ENCODE measurements at places on chromosomes 2 and 18. TPM values are rescaled to one million over a fixed set of nuclear protein-coding genes. Genes with fewer than 3 reads are reported as not detected.
A peak's percentile ranks its signal among the peaks of the same experiment; 100 is the strongest.

The CREG2 gene
- 4.1 TPM for polyA plus RNA-seq

The CCDC121 gene
- polyA plus RNA-seq = 6.1 TPM

The TDRD15 gene
- polyA plus RNA-seq = not detected

The COLEC11 gene
- polyA plus RNA-seq = 5.1 TPM

The PTMA gene
- 774 TPM for polyA plus RNA-seq

GRCh38 chr2:239077260-239077659 lies 229.4 kb downstream of the TWIST2 start:
- DNase-seq = no peak

The EFHD1 gene
- polyA plus RNA-seq = 12.4 TPM

- DNase-seq = no peak
Observed at GRCh38 chr2:53058526-53058925, 709.1 kb upstream of the CHAC2 start.

DNA sequence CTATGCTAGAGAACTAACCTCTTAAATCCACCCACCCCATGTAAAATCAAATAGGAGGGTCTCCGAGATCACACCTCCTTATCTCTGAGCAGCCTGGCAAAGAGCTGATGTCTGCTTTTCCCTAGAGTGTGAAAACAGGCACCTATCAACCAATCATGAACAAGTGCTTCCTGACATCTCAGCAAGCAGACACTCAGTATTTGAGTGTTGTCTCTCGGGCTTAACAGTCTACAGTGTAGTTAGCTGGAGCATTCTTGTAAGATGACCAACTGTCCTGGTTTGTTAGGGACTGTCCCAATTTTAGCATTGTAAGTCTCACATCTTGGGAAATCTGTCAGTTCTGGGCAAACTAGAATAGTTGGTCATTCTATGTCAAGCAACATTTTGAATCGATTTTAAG lies 26.4 kb downstream of the MARCHF4 start:
- no peak for DNase-seq

The C2orf66 gene
- 0.18 TPM for polyA plus RNA-seq

DNA sequence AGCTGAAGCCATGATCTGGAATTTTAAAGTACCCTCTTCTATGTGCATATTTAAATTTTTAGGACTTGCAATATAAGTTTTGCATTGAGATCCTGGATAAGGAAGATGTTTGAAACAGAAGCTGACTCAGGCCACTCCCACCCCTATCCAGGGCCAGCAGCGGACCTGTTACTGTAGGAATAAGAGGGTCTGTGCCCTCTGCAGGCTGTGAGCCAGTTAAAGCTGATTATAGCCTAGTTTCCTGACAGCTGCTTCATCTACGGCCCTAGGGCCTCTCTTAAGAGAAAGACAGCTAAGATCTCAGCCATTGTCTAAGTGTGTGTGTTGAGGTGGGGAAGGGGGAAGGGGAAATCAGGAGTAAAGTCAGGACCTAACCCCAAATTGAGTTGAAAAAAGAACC lies 234.0 kb downstream of the HAUS1 start:
- peak; percentile 68 for DNase-seq

The L3MBTL4 gene
- polyA plus RNA-seq = 9.3 TPM

DNA sequence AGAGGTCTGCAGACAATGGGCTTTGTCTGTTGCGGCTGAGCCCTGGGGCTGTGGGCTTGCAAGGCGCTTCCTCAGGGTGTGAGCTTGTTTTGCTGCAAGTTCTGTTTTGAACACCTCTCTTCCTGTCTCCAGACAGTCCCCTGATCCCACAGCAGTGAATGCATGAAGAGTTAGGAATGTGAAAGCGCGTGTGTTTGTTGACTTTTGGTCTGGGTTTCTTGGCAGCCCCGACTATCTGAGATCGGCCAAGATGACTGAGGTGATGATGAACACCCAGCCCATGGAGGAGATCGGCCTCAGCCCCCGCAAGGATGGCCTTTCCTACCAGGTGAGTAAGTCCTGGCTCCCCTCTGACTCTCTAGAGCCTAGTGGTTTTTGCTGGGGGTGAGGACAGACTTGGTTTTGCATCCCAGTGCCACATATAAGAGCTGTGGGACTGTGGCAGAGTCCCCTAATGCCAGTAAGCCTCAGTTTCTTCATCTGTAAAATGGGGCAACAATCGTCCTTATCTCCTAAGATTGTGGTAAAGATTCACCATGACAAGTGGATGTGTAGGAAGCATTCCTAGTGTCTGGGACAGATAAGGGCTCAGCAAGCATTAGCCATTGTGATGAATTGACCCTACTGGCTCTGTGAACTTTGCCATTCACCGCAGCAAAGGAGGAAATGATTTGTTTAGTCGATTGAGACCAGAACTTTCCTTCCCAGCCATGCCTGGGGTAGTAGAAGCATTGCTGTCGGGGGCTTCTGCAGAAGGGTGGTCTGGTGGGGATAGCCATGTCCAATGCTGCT lies 3.0 kb downstream of the LBH start:
- no peak for DNase-seq

DNA sequence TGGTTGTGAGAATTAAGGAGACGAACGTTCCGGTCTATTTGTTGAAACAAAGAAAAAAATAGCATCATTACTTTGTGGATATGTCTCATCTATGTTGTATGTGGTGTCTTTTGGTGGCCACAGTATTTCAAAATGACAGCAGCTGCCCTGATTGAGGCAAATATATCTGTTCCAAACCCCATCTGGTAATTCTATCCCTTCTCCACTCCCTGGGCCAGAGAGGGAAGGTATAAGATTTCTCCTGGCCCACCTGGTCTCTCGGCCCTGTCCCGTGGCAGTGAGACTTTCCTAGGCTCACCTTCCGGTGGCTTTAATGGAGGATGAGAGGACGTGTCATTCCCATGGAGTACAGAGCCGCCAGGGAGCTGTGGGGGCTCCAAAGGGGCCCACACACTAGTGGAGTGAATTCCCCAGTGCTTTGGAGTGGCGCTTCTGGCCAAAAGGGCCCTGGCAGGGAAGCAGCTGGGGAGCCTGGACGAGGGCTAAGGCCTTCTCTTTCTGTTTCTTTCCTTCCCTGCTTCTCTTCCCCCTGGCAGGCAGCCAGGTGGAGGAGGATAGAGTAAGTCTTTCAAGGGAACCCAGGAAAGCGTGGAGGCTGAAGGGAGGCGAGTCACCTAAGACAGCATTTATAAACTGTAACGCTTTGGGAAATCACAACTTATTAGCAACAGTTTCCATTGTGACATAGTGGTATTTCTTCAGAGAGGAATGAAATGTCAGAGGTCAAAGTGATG lies 5.6 kb downstream of the FOSL2 start:
- no peak for DNase-seq

DNA sequence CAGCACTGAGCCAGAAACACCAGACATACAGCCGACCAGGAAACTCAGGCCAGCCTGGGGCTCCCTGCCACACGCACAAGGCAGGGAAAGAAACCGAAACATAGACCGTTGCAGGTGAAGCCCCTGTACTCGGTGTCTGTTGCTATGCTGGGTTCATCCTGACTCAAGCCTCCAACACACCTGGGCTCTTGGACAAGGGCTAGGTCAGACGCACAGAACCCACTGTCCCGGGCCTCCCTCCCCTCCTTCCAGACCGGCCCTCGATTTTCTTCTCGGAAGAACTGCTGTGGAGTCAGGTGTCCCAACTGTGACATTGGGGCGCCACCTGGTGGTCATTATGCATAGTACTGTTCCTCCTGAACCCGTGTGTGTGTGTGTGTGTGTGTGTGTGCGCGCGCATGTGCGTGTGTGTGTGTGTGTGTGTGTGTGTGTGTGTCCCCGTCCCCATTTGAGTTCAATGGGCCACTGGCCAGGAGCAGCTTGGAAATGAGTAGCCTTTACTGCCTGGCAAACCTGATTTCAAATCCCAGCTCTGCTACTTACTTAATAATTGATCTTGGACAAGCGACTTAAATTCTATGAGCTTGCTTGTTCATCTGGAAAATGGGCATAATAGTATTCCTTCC lies 55.4 kb upstream of the GLI2 start:
- DNase-seq = peak; percentile 90

The RAB17 gene
- polyA plus RNA-seq = 3.1 TPM

GRCh38 chr2:109270505-109271312 lies 141.7 kb downstream of the SH3RF3 start:
- peak; percentile 33 for DNase-seq

- DNase-seq = peak; percentile 95
Observed at GRCh38 chr2:174835797-174836255, 71.6 kb upstream of the CHRNA1 start.

- DNase-seq = no peak
Observed at GRCh38 chr2:100620481-100620880, 57.7 kb downstream of the PDCL3 start.

The CHRNA1 gene
- 0.31 TPM for polyA plus RNA-seq

DNA sequence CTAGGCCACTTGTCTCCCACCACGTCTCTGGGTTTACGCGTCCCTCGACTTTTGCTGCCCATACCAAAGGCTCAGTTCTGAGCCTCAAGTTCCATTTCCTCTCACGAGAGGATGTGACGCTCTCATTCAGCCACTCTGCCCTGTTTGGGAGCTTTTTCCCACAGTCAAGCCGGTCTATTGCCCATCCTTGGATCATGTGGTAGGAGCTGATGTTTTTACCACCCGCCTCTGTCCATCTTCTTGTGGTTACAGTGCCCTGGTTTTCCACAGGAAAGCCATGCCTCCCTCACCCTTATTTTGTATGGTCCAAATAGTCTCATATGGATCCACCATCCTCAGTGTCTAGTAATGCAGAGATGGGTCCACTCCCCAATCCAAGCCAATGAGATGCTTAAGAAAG lies 20.4 kb downstream of the FBXO36 start:
- no peak for DNase-seq

The ACMSD gene
- 0.46 TPM for polyA plus RNA-seq

DNA sequence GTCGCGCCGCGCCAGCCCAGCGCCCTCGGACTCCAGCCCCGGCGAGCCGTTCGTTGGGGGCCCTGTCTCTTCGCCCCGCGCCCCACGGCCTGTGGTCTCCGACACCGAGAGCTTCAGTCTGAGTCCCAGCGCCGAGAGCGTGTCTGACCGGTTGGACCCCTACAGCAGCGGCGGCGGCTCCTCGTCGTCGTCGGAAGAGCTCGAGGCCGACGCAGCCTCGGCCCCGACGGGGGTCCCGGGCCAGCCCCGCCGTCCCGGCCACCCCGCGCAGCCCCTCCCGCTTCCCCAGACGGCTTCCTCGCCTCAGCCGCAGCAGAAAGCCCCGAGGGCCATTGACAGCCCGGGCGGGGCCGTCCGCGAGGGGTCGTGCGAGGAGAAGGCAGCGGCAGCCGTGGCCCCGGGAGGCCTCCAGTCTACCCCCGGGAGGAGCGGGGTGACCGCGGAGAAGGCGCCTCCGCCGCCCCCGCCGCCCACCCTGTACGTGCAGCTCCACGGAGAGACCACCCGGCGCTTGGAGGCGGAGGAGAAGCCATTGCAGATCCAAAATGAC lies 1.4 kb downstream of the PHLPP1 start:
- DNase-seq = peak; percentile 57

GRCh38 chr18:45324495-45325113 lies 290.7 kb upstream of the SLC14A2 start:
- DNase-seq = peak; percentile 82

DNA sequence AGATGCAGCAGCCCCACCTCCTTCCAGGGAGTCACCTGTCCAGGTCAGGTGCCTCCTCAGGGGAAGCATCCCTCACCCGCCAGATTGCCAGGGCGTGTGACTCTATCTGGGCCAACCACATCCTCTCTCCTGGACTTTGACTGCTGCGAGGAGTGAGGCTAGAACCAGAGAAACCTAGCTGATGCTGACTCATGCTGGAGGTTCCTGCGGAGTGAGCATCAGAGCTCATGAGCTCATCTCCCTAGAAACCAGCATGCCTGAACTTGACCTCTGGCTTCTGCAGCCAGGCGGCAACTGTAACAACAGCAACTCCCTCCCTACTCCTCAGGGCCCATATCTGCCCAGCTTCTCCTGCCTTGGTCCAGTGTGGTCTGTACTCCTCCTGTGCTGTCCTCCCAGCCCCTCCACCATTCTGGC lies 28.3 kb upstream of the NT5DC4 start:
- no peak for DNase-seq

DNA sequence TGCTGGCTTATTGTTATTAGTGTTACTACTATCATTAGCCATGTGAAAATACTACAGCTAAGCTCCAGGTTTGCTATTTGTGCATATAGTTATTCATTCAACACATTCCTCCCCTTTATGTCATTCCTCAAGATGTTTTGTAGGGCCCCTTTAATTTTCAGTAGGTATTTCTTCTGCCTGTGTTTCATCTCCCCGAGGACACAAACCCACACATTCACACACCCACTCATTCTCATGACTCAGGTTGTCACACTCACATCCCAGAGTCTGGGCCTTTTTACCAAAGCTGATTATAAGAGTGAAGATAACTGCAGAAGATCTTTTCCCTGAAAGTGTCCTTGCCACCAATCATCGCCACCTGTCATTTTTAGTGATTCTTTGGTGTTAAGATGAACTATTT lies 68.6 kb upstream of the SPOPL start:
- DNase-seq = no peak

DNA sequence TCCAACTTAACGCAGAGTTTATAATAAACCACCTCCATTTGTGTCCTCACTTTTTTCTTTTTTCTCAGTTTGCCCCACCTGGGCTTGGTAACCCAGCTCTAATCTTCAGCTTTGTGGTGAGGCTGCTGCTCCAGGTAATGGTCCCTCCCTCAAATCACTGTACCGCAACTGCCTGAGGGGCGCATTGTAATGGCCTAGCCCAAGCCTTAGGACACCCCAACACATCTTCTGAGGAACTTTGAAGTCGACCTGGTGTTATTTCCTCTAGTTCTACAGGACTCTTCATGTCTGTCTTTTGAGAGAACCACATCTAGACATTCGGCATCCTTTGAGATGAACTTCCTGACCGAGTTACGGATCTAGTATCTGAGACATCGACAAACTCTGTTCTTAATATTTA lies 99.7 kb downstream of the PLEKHM3 start:
- no peak for DNase-seq

The MAP2 gene
- polyA plus RNA-seq = 0.27 TPM

The MATN3 gene
- polyA plus RNA-seq = 4.8 TPM

DNA sequence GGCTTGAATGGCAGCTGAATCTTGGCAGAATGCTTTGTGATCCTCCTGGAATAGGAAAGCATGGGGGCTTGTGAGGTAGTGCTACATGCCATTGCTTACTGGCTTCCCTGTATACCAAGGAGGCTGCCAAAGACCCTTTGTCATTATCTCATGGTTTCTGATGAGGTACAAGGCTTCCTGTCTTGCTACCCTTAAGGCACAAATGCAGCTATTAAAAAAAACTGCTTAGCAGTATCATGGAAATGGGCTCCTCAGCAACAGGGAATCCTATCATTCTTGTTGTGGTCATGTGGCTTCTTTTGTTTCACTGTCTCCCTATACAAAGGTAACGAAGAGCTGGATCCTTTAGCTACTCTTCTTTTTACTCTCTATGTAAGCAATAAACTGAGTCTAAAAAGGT lies 6.6 kb upstream of the KANSL1L start:
- no peak for DNase-seq

DNA sequence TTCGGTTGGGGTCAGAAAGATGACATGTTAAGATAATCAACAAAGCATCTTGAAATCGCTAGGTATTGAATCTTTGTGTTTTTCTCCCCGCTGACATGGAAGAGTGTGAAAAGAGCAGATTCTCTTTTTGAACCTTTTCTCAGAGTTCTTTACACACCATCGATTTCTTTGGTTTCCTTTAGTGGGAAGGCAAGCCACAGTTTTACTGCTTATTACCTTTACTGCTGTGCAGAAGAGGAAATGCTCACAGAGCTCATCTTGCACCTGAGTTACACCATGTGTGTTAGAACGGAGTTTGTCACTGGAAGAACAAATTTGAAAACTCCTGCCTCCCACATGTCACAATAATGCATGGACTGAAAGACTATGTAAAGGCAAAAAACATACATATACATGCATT lies 45.3 kb upstream of the PDK1 start:
- DNase-seq = no peak

Measured in cardiac muscle cell (in vitro differentiated cells and primary cell).